ENCODE measurements at places on chromosomes 12 and 14.

DNA sequence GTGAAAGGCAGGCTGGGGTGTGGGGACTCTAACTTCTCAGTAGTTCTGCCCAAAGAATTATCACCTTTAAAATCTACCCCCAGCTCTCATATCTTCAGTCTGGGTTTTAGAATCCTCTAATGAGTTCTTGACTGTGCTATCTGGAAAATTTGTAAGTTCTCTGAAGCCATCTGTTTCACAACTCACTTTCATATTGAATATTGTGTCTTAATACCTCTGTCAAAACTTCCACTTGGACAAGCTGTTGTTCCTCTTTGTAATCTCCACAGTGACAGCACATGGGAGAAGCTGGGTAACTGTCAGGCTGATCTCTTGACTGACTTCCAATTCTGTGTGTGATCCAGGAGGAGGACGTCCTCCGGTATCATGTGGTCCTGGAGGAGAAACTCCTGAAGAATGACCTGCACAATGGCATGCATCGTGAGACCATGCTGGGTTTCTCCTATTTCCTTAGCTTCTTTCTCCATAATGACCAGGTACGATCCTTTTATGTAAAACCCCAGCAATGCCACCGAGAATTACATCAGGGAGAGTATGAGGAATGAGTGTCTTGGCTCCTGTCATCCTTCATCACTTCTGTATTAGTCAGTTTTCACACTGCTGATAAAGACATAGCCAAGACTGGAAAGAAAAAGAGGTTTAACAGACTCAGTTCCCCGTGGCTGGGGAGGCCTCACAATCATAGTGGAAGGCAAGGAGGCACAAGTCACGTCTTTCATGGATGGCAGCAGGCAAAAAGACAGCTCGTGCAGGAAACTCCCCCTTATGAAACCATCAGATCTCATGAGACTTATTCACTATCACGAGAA, 111.9 kb downstream of the STAB2 start:
- no peak for DNase-seq

DNA sequence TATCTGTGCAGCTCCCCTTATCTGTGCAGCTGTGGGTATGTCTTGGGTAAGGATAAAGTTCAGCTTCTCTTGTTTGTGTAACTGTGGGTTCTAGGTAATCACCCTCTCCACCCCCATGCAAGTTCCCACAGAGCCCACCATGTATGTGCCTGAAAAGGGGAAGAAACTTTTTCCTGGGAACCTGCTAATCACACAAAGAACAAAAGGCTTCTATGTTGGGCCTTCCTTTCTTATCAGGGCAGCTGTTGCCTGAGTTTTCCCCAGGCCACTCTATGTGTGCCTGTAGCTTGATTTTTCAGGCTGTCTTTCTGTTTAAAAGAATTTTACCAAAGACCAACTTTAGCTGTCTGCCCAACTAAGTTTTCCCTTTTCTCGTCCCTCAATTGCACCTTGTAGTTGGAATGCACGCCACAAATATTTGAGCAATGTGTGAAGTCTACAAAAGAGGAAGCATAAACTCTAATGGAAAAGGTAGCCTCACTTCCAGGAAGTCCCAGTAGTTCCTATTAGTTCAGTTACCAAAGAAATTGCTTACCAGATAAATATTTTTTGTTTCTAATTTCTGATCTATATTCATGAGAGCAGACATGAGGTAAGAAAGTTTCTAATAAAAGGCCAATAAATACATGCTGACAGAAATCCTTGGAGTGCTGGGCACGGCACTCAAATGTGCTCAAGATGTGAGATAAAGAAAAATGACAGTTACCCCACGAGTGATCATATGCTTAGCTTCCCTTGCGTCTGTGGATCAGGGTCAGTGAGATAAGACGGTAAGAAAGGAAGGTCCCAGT, 2.7 kb upstream of the GALC start:
- DNase-seq, result no peak

- DNase-seq, result no peak
These were observed 7.4 kb downstream of the DAAM1 start for GRCh38 chr14:59195912-59196311.

GRCh38 chr12:53513712-53514410, 6.6 kb upstream of the NPFF start:
- DNase-seq, result no peak

DNA sequence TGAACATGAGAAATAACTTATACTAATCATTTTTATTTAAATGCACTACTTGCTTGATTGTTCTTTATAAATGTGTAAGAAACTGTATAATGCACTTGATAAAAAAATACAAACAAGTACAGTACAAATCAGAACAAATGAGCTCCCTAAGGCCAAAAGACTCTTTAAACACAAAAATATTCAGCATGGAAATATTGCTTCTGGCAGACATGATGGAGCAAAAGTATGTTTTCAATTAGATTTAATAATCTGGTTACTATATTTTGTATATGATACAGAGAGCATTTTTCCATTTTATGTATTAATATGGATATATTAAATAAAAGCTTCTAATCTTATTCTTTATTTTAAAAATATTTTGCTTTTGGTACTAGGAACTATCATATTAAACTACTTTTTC, 800.2 kb upstream of the LRFN5 start:
- no peak for DNase-seq

GRCh38 chr12:108333898-108334699, 5.0 kb downstream of the CMKLR1 start:
- DNase-seq, result no peak

DNA sequence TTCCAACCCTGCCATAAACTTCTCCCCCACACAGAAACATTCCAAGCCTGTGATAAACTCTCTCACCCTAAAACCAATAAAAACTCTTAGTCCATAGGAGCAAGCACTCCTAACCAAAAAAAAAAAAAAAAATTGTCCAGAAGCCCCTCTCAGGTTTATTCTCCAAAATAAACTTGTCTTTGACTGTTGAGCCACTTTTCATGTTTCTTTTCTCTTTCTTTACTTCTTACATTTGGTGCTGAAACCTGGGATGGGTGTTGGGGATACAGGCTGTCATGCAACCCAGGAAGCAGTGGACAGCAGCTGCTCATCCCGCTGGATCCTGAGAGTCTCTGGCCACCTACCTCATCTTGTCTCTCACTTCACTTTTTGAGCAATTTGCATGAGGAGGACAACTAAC, 2.0 kb upstream of the ADAM20 start:
- DNase-seq, result no peak

- no peak for DNase-seq
These were observed 8.7 kb upstream of the SELPLG start for GRCh38 chr12:108642269-108642870.

DNA sequence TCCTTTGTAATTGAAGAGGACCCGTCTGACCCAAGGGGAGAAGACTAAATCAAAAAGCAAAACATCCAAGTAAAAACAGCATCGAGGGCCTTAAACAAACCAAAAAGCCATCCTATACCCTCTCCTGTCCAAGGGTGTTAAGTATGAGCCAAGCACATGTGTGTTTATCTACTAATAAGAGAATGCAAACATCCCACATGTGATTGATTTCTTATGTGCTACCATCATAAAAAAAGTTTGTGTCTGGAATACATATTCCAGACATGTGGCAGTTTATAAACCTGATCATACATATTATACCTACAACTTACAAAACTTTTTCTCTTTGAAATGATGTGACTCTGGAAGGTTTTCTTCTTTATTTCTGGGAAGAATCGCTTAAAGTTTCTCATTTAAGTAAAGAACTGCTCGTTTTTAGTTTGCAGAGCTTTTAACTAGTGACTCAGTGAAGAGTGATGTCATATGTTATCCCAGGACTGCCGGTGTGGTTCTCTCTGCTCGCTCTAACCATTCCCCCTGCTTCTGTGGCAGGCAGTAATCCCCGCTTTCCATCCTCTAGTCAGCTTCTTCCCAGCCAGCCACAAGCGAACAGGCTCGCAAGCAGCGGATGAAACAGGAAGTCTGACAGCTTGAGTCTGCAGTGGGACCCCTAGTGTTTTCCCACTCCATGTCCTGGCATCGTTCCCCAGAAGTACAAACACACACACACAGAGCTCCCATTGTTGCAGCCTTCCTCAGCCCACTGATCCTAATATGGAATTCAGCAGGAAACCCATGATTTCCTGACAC, 431 bp upstream of the RHOJ start:
- DNase-seq, result no peak

GRCh38 chr12:67450441-67450840, 181.3 kb downstream of the CAND1 start:
- DNase-seq, result no peak

GRCh38 chr12:59383079-59383822, 212.6 kb upstream of the SLC16A7 start:
- no peak for DNase-seq

DNA sequence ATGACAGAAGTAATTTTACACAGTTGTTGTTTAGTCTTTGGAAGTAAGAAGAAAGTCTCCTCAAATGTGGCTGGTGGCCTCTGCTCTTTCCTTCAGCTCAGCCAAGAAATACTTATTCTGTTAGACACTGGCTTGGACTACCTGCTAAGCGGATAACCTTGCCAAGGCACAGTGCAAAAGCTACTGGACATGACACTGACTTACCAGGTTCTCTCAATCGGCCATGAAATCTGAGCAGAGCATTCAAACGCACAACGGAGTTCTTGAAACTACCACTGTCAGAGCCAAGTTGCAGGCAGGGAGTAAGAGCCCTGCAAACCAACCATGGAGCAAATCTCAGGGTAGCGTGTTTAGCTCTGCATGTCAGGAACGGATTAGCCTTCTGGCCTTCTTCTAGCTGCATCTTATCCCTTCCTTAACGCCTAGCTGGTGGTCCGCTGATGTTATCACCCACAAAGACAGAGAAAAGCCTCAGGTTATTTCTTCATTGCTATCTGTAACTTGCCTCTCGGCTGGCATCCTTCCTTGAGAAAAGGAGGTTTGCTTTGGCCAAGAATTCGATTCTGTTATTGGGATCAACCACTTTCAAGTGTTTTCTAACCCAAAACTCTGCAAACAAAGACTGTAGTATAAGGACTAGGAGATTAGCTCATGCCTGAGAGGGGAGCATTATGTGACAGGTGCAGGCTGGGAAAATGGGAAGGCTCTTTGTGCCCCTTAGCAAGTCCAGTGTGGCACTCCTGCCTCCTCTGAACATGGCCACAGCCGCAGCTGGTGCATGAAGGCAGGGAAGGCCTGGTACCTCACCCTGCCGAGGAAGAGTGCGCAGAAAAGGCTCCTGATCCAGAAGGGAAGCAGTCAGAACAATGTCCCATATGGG, 223.4 kb downstream of the GLT1D1 start:
- DNase-seq, result no peak

GRCh38 chr12:1217191-1217949, 226.3 kb downstream of the ERC1 start:
- DNase-seq, result no peak

GRCh38 chr14:29799464-29800095, 128.1 kb downstream of the PRKD1 start:
- DNase-seq, result no peak

DNA sequence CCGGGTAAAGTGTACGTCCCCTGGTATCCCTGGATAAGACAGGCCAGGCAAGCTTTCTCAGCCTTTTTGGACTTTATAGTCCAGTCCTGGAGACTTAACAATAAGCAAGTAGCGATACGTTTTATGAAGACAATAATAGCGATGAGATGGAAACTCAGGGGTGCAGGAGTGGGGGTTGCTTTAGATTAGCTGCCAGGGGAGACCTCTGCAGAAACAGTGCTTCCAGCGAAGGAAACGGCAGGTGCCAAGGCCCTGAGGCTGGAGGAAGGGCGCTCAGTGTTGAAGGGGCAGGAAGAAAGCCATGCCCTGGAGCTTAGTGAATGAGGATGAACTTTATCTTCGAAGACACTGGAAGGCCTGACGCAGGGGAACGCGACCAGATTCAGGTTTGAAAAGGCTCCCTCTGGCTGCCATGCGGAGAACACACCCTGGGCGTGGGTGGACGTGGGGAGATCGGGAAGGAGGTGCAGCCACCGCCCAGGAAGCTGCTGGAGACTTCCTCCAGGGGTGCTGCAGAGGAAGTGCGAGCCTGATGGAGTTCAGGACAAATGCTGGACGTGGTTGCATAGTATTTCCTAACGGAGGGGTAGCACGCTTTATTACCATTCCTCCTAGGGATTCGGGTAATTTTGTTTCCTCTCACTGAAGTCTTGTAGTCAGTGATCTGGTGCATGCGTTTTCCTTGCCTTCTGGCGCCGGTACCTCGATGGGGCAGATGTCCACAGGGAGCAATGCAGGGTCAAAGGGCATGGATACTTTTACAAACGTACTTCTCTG, 26.1 kb upstream of the UBC start:
- DNase-seq, result peak; percentile 75

Data from central memory CD4-positive, alpha-beta T cell (primary cell).